Activated effector memory CD4-positive, alpha-beta T cell treated with anti-CD3 and anti-CD28 coated beads, Interleukin-2, amount 50 U/mL, for 16 hours (primary cell): ENCODE measurements at places on chromosomes 4 and X.

- DNase-seq = no peak
Measured at GRCh38 chr4:76995776-76996175, 46.2 kb downstream of the SEPTIN11 start.

- DNase-seq = no peak
Measured at GRCh38 chr4:84730375-84730774, 147.4 kb downstream of the CDS1 start.

DNA sequence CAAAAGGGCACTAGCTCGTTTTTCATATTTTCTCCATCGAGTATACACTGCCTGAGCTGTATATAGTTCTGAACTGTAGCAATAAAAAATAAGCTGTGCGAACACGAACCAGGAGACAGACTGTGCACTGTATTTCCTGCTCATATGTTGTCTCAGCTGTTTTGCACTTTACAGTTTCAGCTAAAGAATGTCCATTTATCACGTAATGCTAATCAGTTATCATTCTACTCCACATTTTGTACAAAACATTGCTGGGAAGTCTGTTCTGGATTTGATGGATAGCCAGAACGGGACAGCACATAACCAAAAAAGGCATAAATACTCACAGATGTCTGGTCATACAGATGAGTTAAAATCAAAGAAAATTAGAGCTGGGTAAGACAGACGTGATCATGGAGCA, 315.5 kb upstream of the ADGRL3 start:
- DNase-seq = no peak

DNA sequence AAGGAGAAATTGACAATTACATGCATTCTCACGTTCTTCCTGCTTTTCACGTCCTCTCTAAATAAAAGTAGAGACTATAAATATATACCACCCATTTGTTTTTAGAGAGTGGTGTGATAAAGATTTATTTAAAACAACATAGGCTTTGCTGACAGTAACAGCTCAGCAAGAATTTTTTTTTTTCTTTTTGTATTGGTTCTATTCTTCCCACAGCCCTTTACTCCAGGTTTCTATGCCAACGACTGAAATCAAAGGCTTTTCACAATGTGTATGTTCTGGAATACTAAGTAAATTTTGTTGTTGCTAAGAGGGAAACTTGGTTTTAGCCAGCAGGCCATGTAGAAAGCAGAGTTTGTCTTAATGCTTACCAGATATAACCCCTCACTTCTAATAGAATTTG, 43.4 kb downstream of the MAOA start:
- no peak for DNase-seq

- DNase-seq = no peak
Measured at GRCh38 chrX:25383196-25383595, 367.4 kb upstream of the ARX start.

DNA sequence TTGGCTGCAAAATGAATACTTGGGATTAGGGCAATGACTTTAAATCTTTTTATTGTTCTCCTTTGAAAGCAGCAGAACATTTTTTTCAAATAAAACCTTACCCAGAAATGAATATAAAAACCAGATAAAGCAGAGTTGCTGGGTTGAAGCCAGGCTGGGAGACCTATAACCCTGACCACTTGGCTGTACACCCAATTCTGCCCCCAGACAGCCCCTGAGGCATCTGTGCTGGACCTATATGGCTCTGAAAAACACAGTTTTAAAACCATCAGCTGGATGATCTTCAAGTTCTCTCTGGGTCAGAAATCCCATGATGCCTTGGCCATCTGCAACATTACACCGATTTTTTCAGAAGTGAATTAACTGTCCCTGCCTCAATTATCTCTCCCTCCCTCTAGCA, 23.7 kb upstream of the GLRA2 start:
- DNase-seq = no peak

DNA sequence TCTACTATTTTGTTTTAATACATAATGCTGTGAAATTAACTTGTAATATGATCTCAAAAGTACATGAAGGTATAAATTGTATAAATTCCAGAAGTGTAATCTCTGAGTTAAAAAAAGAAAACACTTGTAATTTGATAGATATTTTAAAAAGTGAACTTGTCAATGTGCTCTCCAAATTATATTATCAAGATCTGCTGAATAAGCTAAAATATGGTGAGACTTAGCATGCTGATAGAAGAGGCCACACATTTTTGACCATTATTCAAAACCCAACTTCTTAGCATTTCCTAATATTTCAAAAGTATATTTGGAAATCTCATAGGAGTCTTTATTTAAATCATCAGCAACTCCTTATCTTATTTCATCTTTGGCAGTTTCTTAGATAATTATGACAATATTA, 657.1 kb upstream of the BOD1L1 start:
- DNase-seq = no peak

GRCh38 chr4:84733343-84734033, 150.6 kb downstream of the CDS1 start:
- DNase-seq = no peak

GRCh38 chrX:1601768-1602085, 10.3 kb downstream of the AKAP17A start:
- peak; percentile 57 for DNase-seq

DNA sequence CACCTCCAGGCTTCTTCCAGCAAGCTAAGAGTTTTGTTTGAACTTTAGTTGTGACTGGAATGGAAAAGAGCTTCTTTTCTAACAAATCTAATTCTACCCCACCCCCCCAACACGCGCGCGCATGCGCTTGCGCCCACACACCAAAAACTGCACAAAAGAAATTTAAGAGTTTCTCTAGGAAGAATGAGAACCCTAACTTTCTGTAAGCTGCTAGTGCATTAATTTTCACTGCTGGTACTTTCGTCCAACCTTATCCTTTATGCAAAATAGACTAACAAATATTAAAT, 9.0 kb upstream of the INTU start:
- DNase-seq = no peak

- no peak for DNase-seq
Measured at GRCh38 chrX:28015993-28016392, 34.7 kb upstream of the DCAF8L1 start.
